Lower lobe of right lung (tissue), 2 donors: ENCODE measurements at places on chromosomes 3 and 15. TPM values are rescaled to one million over a fixed set of nuclear protein-coding genes. Genes with fewer than 3 reads are reported as not detected.

DNA sequence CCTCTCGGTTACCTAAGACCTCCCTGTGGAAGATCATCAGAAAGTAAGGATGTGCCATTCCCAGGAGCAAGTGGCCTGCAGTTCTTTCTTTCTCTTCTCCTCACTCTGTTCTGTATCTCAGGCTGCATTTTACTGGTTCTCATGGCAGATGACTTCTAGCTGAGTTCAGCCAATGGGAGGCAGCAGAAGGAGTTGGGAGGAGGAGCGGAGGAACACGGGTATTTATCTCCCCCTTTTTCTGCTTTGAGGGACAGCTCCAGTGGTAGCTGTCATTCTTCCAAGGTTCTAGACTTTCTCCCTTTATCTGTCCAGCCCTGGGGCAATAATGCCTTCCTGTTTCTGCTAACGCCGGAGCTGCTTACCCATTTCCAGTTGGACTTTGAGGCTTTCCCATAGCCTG, 339.9 kb downstream of the NR2F2 start:
- no peaks in the 10 kb centered on the region for H3K4me1 ChIP-seq
- H3K27ac ChIP-seq, result no peak overlapping the region
- H3K36me3 ChIP-seq, result no peaks in the 10 kb centered on the region
- no peak overlapping the region for H3K4me3 ChIP-seq

DNA sequence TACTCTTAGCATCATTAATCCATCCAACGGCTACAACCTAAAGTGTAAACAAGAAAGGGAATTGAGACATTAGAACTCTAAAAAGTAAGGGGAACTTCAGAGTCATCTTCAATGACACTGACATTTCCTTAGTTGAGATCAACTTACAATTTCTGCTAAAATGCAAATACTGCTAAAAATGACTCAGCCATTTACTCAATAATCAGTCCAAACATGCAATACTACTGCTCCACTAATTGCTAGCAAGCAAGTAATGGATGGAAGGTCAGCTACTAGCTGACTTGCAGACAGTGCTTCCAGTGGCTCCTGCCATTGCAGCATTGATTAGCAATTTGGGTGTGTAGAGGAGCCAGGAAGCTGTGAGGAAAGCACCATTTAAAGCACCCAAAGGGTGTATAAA, 28.4 kb downstream of the CD200R1L start:
- H3K27ac ChIP-seq, result no peak overlapping the region
- no peak overlapping the region for H3K4me3 ChIP-seq
- no peak for DNase-seq
- H3K36me3 ChIP-seq, result no peaks in the 10 kb centered on the region
- no peaks in the 10 kb centered on the region for H3K27me3 ChIP-seq

DNA sequence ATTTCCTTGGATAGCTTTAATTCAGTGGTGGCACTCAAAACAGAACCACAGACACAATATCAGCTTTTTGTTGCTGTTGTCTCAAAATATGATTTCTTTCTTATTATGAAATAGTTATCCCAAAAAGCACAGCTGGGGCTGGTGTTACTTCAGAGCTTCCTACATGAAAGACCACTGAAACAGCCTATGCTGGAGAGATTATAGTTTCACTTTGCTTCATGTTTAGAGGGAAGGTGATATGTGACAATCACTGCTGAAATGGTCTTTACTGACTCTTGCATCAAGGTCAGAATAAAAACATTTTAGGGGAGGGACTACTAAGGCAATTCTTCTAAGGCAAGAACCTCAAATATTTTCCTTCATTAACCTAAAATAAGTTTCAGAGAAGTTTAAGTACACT, 190.7 kb downstream of the TNIK start:
- H3K4me3 ChIP-seq, result no peak overlapping the region
- H3K27me3 ChIP-seq, result no peaks in the 10 kb centered on the region
- no peak for DNase-seq
- no peak overlapping the region for H3K27ac ChIP-seq
- no peaks in the 10 kb centered on the region for H3K36me3 ChIP-seq

DNA sequence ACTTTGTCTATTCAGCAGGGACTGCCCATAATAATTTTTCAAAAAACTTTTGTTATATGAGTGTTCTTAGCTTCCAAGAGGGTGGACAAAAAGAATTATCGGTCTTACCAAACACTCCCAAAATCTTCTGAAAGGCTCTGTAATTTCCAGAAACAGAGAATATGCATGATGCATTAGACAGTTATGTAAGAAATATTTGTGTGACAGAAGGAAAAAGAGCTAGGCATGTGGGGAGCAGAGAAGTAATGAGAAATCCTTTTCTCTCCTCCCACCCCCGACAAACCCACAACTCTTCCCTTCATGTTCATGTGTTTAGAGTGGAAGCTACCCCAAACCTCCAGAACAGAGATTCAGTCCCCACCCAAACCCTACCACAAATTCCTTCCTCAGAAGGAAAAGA, 86.8 kb downstream of the MYO5A start:
- DNase-seq, result no peak
- no peaks in the 10 kb centered on the region for H3K36me3 ChIP-seq
- H3K4me1 ChIP-seq, result peaks cover 16% of the 10 kb centered on the region
- no peak overlapping the region for H3K4me3 ChIP-seq

GRCh38 chr3:12317914-12318313, 29.0 kb downstream of the PPARG start:
- H3K27me3 ChIP-seq, result no peaks in the 10 kb centered on the region
- H3K27ac ChIP-seq, result no peak overlapping the region
- no peaks in the 10 kb centered on the region for H3K36me3 ChIP-seq
- no peak overlapping the region for H3K4me3 ChIP-seq

- H3K4me1 ChIP-seq, result peaks cover 37% of the 10 kb centered on the region
- no peaks in the 10 kb centered on the region for H3K27me3 ChIP-seq
- peaks cover 3% of the 10 kb centered on the region for H3K36me3 ChIP-seq
- peak within 1 kb of the TSS; percentile 87 for H3K4me3 ChIP-seq
- peak; percentile 95 for DNase-seq
These were observed at the start of gene PCYT1A for GRCh38 chr3:196287440-196288140. TSS of gene PCYT1A (minus strand) at chr3:196287726. CDS start at chr3:196270531, 17,195 bp downstream.

DNA sequence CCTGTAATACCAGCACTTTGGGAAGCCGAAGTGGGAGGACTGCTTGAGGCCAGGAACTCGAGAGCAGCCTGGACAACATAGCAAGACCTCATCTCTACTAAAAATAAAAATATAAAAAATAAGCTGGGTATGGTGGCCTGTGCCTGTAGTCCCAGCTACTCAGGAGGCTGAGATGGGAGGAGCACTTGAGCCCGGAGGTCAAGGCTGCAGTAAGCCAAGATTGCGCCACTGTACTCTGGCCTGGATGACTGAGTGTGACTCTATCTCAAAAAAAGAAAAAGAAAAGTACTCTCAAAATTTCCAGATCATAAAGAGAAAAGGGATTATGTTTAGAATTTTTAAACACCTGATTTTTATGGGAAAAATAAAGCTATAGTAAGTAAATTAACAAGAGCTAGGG, 24.1 kb downstream of the SLC51A start:
- no peaks in the 10 kb centered on the region for H3K4me1 ChIP-seq
- DNase-seq, result no peak
- no peak overlapping the region for H3K27ac ChIP-seq
- H3K27me3 ChIP-seq, result no peaks in the 10 kb centered on the region

DNA sequence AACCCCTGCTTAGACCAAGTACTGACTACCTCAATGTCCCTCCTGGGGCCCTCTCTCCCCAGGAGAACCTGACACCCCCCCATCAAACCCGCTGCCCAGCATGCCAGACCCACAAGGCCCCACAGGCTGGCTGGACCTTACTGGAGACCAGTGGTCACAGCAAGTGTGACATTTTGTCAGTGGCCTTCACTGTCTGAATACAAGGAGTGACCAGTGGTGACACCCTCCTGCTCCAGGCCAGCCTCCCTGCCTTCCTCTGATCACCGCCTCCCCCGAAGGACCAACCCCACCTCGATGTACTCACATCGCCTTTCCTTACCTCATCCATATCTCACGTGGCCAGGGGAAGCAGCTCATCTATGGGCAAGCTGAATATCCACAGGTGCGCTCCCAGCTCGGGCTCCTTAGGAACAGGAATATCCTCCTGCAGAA, 62.1 kb upstream of the HERC1 start:
- H3K4me3 ChIP-seq, result no peak overlapping the region
- H3K27ac ChIP-seq, result no peak overlapping the region
- no peaks in the 10 kb centered on the region for H3K36me3 ChIP-seq
- no peaks in the 10 kb centered on the region for H3K27me3 ChIP-seq
- DNase-seq, result no peak

DNA sequence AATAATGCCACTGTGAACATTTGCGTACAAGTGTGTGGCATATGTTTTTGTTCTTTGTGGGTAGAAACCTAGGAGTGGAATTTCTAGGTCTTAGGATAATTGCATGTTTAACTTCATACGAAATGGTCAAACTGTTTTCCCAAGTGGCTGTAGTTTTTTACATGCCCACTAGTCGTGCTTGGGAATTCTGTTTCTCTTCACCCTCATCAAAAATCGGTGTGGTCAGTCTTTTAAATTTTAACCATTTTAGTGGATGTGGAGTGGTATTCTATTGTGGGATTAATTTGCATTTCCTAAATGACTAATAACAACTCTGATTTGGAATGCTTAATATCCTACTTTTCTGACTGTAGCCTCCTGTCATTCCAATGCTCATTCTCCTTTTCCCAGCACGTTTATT, 27.6 kb downstream of the ZFAND6 start:
- H3K27me3 ChIP-seq, result no peaks in the 10 kb centered on the region
- H3K4me1 ChIP-seq, result peaks cover 2% of the 10 kb centered on the region
- no peak for DNase-seq
- H3K4me3 ChIP-seq, result no peak overlapping the region

DNA sequence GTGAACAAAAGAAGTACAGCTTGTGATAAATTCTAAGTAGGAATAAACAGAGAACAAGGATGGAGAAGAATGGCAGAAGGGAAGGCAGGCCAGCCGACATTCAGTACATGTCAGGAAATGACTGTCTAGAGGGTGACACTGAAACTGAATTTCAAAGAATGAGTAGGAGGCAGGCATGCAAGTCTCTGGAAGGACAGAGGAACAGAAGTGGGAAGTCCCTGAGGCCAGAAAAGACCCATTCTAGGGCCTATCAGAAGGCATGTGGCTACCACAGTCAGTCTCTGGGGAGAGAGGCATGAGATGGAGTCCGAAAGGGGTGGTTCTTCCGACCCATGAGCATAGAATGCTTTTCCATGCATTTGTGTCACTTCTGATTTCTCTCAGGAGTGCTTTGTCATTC, 243.5 kb upstream of the UBE2E2 start:
- H3K4me1 ChIP-seq, result peaks cover 11% of the 10 kb centered on the region
- H3K4me3 ChIP-seq, result no peak overlapping the region
- H3K27ac ChIP-seq, result no peak overlapping the region
- no peaks in the 10 kb centered on the region for H3K27me3 ChIP-seq
- H3K36me3 ChIP-seq, result no peaks in the 10 kb centered on the region

GRCh38 chr15:60395276-60396011, 2.3 kb downstream of the ANXA2 start:
- peak overlapping the region; percentile 78 for H3K4me3 ChIP-seq
- peaks cover 63% of the 10 kb centered on the region for H3K4me1 ChIP-seq
- H3K36me3 ChIP-seq, result peaks cover 10% of the 10 kb centered on the region

- H3K4me3 ChIP-seq, result no peak overlapping the region
- no peaks in the 10 kb centered on the region for H3K4me1 ChIP-seq
- H3K27ac ChIP-seq, result no peak overlapping the region
- H3K27me3 ChIP-seq, result no peaks in the 10 kb centered on the region
- H3K36me3 ChIP-seq, result no peaks in the 10 kb centered on the region
These were observed 214.1 kb downstream of the TNIK start for GRCh38 chr3:171245796-171246765.

DNA sequence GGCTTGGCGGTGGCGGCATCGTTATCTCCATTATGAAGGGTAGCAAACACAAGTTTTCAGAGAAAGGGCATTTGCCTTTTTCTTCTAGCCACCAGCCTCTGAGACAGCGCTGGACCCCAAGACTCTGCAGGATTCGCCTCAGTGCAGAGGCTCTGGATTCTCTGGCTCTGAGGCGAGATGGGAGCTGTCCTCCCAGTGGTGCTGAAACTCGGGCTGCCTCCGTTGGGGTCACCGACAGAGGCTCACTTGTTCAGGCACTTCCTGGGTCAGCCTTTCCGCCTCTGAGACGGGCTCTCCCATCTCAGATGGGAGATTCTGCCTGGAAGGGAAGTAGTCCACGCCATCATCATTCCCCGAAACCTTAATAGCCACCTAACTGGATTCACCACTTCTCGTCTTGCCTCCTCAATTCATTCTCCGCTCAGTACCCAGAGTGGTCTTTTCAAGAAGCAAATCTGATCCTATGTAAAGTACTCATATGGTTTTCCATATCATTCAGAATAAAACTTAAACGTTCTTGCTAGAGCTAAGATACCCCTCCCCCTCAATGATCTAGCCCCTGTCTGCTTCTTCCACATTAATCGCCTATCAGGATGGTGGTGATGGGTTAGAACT, 76.9 kb downstream of the RHCG start:
- peaks cover 90% of the 10 kb centered on the region for H3K27me3 ChIP-seq
- no peak overlapping the region for H3K27ac ChIP-seq
- no peaks in the 10 kb centered on the region for H3K4me1 ChIP-seq
- H3K4me3 ChIP-seq, result no peak overlapping the region
- no peak for DNase-seq
- no peaks in the 10 kb centered on the region for H3K36me3 ChIP-seq

Gene SUSD5
- total RNA-seq, result 1.9 TPM

Gene ANKRD34C
- total RNA-seq, result not detected

Gene HCLS1
- total RNA-seq, result 93.6 TPM

Gene PLA1A
- total RNA-seq, result 13.1 TPM

Gene PIGZ
- 4.6 TPM for total RNA-seq

Gene RCN2
- total RNA-seq, result 32.8 TPM
